ENCODE measurements at places on chromosomes 1 and 21.

DNA sequence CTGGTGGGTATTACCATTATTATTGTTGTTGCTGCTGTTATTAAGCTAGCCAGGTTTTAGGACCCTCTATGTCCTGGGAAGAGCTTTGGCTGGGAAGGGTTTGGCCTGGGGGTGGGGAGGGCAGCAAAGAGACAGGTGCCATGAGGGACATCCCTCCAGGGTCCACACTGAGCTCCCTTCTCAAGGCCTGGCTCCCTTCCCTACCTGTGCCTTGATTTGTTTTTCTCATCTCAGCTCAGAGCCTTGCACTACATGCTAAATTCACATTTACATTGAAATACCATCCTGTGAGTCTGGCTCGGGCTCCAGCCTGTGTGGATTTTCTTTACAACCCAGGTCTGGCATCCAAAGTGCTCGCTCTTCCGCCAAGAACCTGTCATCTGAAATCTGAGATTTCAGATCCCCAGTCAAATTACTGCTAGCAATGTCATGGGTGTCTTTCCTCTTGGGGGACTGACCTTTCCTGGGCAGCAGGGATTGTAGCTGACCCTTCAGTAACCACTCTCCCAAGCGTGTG is 536.3 kb downstream of the PTPRU start:
- DNase-seq = no peak

- DNase-seq = no peak
These were observed 1.2 kb upstream of the FAM43B start for GRCh38 chr1:20551161-20551560.

DNA sequence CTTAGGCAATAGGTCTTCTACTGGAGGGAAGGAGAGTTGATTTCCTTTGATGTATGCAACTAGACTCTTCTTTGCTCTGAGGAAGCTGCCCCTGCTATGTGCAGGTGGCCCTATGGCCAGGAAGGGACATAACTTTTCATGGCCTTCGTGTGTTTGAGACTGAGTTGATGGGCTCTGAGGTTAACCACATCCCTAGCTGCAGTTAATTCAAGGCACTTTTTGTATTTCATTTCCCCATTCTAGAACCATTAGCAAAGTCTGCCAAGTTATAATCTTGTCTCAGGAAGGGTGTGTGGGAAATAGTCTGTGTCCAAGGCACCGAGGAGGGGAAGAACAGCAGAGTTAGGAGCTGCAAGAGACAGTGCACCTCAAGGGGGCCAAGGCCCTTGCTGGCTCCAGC is 2.5 kb downstream of the FCRL4 start:
- DNase-seq = no peak

DNA sequence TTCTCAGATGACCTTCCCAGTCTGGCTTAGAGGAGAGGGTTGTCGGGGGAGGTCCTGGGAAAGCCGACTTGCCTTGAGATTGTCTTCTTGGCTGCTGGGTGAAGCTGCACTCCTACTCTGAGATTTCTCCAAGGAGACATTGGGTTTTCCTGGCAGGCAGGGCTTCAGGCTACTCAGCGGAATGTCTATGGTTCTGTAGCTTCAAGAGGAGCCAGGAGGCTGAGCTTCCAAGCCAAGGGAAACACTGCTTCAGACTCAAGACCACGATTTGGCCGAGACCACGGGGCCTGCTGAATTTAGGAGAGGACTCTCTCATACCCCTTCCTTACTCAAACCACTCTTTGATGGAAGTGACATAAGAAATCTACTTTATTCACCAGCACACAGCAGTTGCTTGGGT is 67.8 kb downstream of the NTMT2 start:
- DNase-seq = no peak

DNA sequence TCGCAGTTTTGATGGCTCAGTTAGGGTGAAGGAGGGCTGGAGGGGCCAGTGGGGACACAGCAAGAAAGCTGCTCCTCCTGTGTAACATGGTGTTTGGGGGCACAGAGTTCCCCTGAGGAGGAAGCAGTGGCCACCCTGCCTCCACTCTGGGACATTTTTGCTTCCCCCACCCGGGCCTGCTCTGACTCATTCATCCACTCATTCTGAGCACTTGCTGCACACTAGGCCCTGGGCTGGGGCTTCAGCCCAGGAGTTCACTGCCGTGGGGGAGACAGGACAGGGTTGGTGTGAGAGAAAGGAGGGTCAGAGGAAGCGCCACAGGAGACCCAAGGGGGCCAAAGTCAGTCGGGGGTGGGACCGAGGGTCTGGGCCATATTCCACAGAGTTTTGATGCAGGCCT is 41.4 kb upstream of the ACOT11 start:
- no peak for DNase-seq

DNA sequence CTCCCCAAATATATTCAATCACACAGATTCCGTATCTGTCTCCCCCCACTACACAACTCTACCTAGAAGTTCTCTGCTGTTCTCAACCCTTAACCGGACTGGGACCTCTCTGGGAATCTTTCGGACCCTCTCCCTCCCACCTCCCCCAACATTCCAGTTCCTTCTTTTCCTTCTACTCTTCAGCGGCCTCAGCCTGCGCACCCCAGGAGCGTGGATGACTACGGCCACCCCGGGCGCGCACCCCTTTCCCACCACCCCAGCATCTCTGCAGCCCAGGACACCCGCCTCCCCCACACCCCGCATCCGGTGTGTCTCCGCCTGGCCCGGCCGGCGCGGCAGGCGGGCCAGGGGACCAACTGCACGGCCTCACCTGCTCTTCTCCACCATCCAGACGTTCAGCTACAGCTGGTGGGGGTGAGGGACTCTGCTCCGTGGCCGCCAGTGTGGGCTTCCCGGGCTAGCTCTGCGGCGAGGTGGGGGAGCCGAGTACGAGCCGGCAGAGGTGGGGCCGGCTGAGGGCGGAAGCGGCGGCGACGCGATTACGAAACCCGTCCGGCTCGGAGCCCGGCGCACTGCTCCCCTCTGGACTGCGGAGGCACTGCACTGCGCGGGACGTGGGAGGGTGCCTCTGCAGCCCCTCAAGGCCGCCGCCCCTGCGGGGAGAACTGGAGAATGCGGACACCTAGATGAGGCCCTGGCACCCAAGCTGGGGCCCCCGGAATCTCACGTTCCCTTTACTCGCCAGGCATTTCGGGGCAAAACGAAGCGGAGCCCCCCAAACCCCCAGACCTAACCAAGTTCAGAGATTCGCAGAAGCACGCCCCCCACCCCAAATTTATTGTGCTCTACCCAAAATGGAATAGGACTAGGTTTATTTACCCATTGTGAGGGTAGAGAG is at the start of gene CDC42SE1:
Gene CDC42SE1, minus strand, starts transcription at position 514 of the 898 bp plus-strand sequence. CDS start 3,892 bp downstream, outside the sequence.
- DNase-seq = peak; percentile 85

GRCh38 chr21:35606146-35606545 is 454.2 kb downstream of the SETD4 start:
- no peak for DNase-seq

GRCh38 chr1:172357753-172358385 is 62.6 kb upstream of the C1orf105 start:
- DNase-seq = no peak

DNA sequence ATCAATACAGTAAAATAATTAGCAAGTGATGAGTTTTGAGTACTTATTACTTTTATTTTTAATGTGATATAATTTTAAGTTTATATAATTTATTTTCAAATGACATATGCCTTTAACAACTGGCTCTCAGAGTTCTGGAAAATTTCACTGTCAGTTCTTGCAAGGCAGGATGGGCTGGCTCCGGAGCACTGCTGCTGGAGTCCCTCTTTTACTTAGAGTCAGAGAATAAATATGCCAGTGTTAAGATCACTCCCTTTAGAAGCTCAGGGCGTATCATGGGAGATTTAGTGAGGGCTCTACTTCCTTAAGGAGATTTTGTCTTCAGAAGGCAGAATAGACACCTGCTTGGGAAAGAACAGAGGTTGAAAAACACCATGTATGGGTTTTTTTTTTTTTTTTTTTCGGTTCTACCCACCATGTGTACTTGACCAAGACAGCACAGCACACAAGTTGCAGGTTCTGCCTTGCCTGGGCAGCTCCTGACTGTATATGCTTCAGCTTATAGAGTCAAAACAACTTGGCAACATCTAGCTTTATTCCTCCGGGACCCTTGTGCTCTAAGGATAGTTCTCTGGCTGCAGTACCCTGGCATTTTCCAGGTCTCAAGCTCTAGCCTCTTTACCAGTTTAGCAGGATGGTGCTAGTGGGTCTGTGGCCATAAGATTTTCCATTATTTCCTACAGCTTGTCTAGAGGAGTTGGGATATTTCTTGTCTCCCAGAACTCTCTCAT is 29.7 kb upstream of the FMOD start:
- no peak for DNase-seq

- no peak for DNase-seq
These were observed 228.7 kb upstream of the CAMK1G start for GRCh38 chr1:209354840-209355165.

DNA sequence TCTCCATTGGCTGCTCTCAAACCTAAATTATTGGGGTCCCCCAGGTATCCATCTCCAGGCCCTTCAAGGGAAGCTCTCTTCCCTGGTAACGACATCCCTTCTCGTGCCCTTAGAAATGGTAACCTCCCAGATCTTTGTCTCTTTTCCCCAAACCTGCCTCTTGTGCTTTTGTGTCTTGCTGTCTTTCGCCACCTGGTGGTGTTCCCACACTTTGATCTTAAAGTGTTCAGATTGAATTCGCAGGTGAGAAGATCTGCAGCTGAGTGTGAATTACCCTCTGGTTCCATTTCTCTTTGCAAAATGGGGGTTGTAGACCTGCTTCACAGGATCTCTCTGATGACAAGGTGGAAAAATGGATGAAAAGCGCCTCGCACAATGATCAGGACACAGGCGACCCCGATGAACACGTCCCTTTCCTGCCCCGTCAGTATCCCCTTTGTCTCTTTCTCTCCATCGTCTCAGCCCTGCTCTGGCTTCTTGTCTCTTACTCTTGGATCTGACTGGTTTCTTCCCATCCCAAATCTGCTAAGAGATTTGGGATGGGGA is 53.1 kb downstream of the DOP1B start:
- peak; percentile 55 for DNase-seq

- peak; percentile 41 for DNase-seq
These were observed 11.8 kb upstream of the BMP8B start for GRCh38 chr1:39800471-39800835.

DNA sequence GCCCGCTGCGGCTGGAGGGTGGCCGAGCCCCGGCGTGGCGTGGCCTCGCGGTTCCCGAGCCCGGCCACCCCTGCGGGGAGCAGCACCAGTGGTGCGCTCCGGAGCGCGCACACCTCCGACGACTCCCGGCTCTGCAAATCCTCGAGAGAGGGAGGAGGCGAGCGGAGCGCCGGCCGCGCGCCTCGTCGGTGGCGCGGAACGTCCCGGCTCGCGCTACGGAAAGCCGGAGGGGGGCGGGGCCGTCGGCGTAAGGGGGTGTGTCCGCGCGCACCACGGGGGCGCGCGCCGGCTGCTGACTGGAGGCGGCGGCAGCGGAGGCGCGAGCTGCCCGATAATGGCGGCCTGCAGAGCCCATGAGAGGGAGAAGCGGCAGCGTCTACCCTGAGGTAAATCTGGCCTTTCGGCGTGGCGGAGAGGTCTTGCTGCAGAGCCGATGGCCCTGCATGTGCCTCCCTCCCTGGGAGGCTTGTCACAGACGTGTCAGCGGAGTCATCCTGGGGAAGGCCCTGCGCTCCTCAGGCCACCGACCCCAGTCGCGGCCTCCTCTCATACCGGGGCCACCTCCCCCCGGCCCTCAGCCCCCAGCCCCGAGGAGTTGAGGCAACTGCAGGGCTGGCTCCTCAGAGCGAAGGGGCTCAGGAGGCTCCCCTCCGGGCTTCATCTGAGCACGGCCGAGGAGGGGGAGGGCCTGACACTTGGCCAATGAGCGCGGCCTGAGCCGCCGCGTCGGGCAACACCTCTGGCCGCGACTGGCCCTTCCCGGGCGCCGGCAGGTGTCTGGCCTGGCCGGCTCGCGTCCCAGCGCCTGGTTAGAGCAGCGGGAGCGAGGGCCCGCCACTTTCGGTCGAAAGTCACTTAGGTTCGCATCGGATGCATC is at the start of gene PDIK1L:
Gene PDIK1L, plus strand, starts transcription at position 295 of the 877 bp plus-strand sequence. CDS start 2,485 bp downstream, outside the sequence.
- peak; percentile 91 for DNase-seq

GRCh38 chr1:102853701-102854187 is 254.6 kb downstream of the COL11A1 start:
- DNase-seq = no peak

- DNase-seq = no peak
These were observed 12.0 kb upstream of the S100A2 start for GRCh38 chr1:153577624-153578051.

DNA sequence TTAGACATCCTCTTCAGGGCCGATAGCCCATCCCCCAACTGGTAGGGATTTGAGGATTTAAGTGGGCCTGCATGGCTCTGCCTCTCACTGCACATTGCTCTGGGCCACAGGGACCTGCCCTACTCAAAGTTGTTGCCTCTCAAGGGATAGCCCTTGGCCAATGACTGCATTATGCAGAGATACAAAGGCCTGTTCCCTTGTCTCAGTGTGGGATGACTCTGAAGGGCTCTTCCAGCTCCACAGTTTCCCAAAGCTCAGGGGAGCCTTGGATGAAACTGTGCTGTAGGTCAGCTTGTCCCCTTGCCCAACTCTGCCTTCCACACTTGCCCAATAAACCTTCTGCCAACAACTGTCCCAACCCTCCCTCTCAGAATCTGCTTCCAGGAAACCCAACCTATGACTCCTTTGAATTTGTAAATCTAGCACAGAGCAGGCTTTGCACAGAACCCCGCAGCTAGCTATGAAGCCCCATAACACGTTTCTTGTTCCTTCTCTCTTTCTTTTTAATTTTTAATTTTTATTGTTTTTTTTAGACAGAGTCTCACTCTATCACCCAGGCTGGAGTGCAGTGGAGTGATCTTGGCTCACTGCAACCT is 42.5 kb downstream of the SLC9C2 start:
- DNase-seq = no peak

DNA sequence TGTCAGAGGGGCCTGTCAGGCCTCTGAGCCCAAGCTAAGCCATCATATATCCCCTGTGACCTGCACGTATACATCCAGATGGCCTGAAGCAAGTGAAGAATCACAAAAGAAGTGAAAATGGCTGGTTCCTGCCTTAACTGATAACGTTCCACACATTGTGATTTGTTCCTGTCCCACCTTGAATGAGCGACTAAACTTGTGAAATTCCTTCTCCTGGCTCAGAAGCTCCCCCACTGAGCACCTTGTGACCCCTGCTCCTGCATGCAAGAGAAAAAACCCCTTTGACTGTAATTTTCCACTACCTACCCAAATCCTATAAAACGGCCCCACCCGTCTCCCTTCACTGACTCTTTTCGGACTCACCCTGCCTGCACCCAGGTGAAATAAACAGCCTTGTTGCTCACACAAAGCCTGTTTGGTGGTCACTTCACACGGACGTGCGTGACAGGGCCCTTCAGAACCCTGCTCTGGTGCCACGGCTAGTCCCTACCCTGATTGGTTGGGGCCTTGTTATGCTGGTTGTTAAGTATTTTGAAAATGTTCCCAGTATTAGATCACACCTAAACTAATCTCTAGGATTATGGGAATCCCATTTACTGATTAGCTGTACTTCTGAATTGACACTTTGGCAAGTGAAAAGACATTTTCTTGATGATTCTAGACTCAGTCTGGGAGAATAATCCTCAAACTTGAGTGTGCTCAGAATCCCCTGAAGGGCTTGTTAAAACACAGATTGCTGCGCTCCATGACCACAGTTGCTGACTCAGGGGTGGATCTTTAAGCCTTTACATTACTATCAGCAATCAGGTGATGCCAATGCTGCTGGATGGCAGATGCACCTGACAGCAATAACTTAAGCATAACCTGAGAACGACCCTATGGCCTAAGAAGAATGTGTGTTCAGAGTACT is 28.8 kb upstream of the SPATA6 start:
- DNase-seq = no peak
